Esophagus squamous epithelium (tissue), 5 donors: ENCODE measurements at places on chromosomes 7 and 10. TPM values are rescaled to one million over a fixed set of nuclear protein-coding genes. Genes with fewer than 3 reads are reported as not detected.

- no peaks in the 10 kb centered on the region for H3K27me3 ChIP-seq
- H3K4me1 ChIP-seq, result peaks cover 80% of the 10 kb centered on the region
- H3K4me3 ChIP-seq, result peak overlapping the region; percentile 53
- H3K27ac ChIP-seq, result peak overlapping the region; percentile 97
Observed at GRCh38 chr10:21514818-21515351, 10.6 kb downstream of the SKIDA1 start.

DNA sequence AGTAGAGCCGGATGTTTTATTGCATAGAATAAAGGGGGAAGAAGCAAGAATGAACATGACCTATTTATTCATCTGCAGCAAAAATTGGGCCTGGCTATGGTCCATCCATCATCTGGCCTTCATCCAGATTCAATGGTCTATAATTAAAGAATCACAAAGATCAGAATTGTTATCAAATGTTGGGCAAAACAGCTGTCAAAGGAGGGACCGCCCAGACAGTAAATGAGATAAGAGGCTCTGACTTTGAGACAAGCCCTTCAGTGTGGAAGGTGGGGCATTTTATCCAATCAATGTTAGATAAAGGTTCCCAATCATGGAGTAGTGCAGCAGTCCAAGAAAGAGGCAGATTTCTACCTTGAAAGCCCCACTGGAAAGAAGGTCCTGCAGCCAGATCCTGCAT lies 153.5 kb downstream of the PARD3 start:
- no peaks in the 10 kb centered on the region for H3K36me3 ChIP-seq
- no peak overlapping the region for H3K27ac ChIP-seq
- H3K27me3 ChIP-seq, result no peaks in the 10 kb centered on the region
- DNase-seq, result no peak
- H3K4me3 ChIP-seq, result no peak overlapping the region

- peaks cover 8% of the 10 kb centered on the region for H3K36me3 ChIP-seq
- H3K4me1 ChIP-seq, result peaks cover 11% of the 10 kb centered on the region
- no peak for DNase-seq
- no peaks in the 10 kb centered on the region for H3K27me3 ChIP-seq
Observed at GRCh38 chr10:99984211-99985034, 25.3 kb downstream of the DNMBP start.

- DNase-seq, result no peak
- no peaks in the 10 kb centered on the region for H3K4me1 ChIP-seq
- no peak overlapping the region for H3K4me3 ChIP-seq
- no peaks in the 10 kb centered on the region for H3K36me3 ChIP-seq
Observed at GRCh38 chr10:21100871-21101514, 203.9 kb upstream of the NEBL start.

- no peak overlapping the region for H3K4me3 ChIP-seq
- H3K36me3 ChIP-seq, result no peaks in the 10 kb centered on the region
- H3K27ac ChIP-seq, result no peak overlapping the region
- H3K27me3 ChIP-seq, result no peaks in the 10 kb centered on the region
Observed at GRCh38 chr10:22803261-22803885, 89.0 kb upstream of the PIP4K2A start.

GRCh38 chr10:24432478-24433416 lies 223.8 kb downstream of the KIAA1217 start:
- no peaks in the 10 kb centered on the region for H3K27me3 ChIP-seq
- H3K4me1 ChIP-seq, result no peaks in the 10 kb centered on the region
- no peak overlapping the region for H3K4me3 ChIP-seq
- no peak overlapping the region for H3K27ac ChIP-seq

- DNase-seq, result no peak
- H3K4me1 ChIP-seq, result no peaks in the 10 kb centered on the region
- H3K36me3 ChIP-seq, result no peaks in the 10 kb centered on the region
- no peaks in the 10 kb centered on the region for H3K27me3 ChIP-seq
- no peak overlapping the region for H3K27ac ChIP-seq
Observed at GRCh38 chr7:138720286-138720685, 19.1 kb upstream of the SVOPL start.

- no peak overlapping the region for H3K27ac ChIP-seq
- H3K4me3 ChIP-seq, result no peak overlapping the region
- H3K36me3 ChIP-seq, result no peaks in the 10 kb centered on the region
- DNase-seq, result no peak
Observed at GRCh38 chr10:1661416-1661815, 75.9 kb downstream of the ADARB2 start.

DNA sequence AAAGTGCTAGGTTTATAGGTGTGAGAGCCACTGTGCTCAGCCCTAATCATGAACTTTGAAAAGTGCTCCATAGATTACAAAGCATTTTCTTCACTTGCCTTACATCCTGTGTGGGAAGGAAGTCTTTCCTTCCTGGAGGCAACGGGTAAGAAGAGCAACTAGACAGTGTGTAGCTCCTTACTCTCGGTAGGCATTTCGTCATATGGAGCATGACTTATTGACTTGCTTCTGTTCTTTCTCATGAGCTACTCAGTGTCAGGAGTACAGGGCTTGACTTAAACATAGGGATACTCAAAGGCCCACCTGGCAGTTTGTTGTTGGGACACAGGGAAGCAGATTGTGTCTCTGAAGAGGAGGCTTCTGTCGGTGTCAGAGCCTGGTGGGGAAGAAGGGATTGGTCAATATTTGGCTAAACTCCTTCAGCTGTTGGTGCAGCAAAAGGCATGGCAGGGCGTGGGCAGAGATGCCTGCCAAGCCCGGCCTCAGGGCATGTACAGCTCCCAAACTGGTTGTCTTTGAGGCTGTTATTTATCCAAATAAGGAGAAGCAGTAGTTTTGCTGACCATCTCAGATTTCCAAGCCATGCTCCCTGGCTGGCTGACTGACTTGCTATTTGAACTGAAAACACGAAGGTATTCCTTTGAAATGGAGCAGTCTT lies 248.9 kb downstream of the KIAA1217 start:
- H3K36me3 ChIP-seq, result no peaks in the 10 kb centered on the region
- no peak overlapping the region for H3K4me3 ChIP-seq
- H3K27me3 ChIP-seq, result no peaks in the 10 kb centered on the region

DNA sequence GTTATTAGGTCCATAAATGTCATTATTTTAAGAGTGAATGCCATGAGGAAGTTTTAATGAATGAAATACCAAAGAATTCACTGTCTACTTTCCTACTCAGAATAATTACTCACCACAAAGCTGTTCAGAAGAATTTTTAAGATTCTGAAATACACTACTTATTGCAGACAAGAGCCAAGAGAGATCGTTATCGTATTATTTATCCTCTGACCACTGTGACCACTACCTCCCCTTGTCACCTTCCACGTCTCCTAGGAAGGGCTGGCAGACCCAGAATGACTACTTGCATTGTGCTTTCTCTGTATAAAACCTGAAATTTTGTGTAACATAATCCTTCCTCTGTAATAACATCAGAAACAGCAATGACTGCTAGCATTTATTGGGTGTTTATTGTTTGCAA lies 81.9 kb downstream of the ABCB5 start:
- no peak overlapping the region for H3K4me3 ChIP-seq
- no peaks in the 10 kb centered on the region for H3K4me1 ChIP-seq
- H3K36me3 ChIP-seq, result no peaks in the 10 kb centered on the region
- no peak overlapping the region for H3K27ac ChIP-seq
- no peaks in the 10 kb centered on the region for H3K27me3 ChIP-seq
- no peak for DNase-seq

GRCh38 chr7:7764520-7765396 lies 46.4 kb upstream of the RPA3 start:
- no peaks in the 10 kb centered on the region for H3K4me1 ChIP-seq
- no peak for DNase-seq
- H3K27me3 ChIP-seq, result no peaks in the 10 kb centered on the region
- H3K36me3 ChIP-seq, result no peaks in the 10 kb centered on the region

DNA sequence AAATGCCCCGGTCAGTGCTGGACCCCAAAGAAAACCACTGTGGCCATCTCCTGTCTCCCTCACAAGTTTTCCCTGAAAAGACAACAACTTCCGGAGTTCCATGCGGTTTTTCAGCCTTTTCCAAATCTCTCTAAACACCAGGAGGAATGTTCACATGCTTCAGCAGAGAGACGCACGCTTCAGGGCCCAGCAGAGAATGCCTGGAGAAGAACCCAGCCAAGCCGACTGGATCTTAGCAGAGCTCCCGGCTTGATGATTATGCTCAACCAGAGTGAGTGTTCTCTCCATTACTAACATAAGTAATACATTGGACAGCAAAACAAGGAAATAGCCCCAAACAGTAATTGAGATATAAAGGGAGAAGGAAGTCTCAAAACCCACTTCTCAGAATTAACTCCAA lies 17.9 kb downstream of the PRKCQ start:
- no peak overlapping the region for H3K27ac ChIP-seq
- H3K27me3 ChIP-seq, result no peaks in the 10 kb centered on the region
- H3K4me3 ChIP-seq, result no peak overlapping the region

- DNase-seq, result no peak
- H3K27ac ChIP-seq, result no peak overlapping the region
- H3K4me3 ChIP-seq, result no peak overlapping the region
- peaks cover 97% of the 10 kb centered on the region for H3K27me3 ChIP-seq
- peaks cover 13% of the 10 kb centered on the region for H3K4me1 ChIP-seq
Observed at GRCh38 chr7:155483245-155483644, 25.3 kb downstream of the EN2 start.

GRCh38 chr10:44161184-44161583 lies 223.7 kb downstream of the CXCL12 start:
- DNase-seq, result no peak
- no peak overlapping the region for H3K4me3 ChIP-seq
- H3K27ac ChIP-seq, result no peak overlapping the region
- H3K27me3 ChIP-seq, result no peaks in the 10 kb centered on the region
- no peaks in the 10 kb centered on the region for H3K4me1 ChIP-seq
- no peaks in the 10 kb centered on the region for H3K36me3 ChIP-seq

DNA sequence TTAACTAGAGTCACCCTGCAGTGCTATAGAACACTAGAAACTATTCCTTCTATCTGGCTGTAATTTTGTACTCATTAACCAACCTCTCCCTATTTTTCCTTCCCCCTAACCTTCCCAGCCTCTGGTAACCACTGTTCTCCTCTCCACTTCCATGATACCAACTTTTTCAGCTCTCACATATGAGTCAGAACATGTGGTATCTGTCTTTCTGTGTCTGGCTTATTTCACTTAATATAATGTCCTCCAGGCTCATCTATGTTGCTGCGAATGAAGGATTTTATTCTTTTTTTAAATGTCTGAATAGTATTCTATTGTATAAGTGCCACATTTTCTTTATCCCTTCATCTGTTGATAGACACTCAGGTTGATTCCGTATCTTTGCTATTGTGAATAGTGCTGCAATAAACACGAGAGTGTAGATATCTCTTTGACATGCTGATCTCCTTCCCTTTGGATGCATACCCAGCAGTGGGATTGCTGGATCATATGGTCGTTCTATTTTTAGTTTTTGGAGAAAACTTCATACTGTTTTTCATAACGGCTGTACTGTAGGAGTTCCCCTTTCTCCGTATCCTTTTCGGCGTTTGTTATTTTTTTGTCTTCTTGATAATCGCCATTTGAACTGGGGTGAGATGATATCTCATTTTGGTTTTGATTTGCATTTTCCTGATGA lies 101.4 kb downstream of the FAM107B start:
- H3K4me1 ChIP-seq, result no peaks in the 10 kb centered on the region
- no peak overlapping the region for H3K4me3 ChIP-seq
- H3K27ac ChIP-seq, result no peak overlapping the region
- H3K27me3 ChIP-seq, result no peaks in the 10 kb centered on the region

GRCh38 chr7:150402671-150403321 lies 23.7 kb downstream of the ZNF775 start:
- DNase-seq, result no peak
- no peak overlapping the region for H3K4me3 ChIP-seq
- H3K4me1 ChIP-seq, result peaks cover 24% of the 10 kb centered on the region
- peaks cover 16% of the 10 kb centered on the region for H3K36me3 ChIP-seq
- H3K27me3 ChIP-seq, result no peaks in the 10 kb centered on the region

GRCh38 chr7:3321206-3321605 lies 20.2 kb downstream of the SDK1 start:
- no peak for DNase-seq
- H3K36me3 ChIP-seq, result no peaks in the 10 kb centered on the region
- no peak overlapping the region for H3K27ac ChIP-seq
- no peak overlapping the region for H3K4me3 ChIP-seq

GRCh38 chr10:43262397-43262901 lies 4.4 kb downstream of the RASGEF1A start:
- peaks cover 13% of the 10 kb centered on the region for H3K4me1 ChIP-seq
- no peaks in the 10 kb centered on the region for H3K36me3 ChIP-seq
- no peak overlapping the region for H3K27ac ChIP-seq

- DNase-seq, result no peak
- H3K27me3 ChIP-seq, result peaks cover 10% of the 10 kb centered on the region
- no peak overlapping the region for H3K4me3 ChIP-seq
- no peaks in the 10 kb centered on the region for H3K36me3 ChIP-seq
- peaks cover 33% of the 10 kb centered on the region for H3K4me1 ChIP-seq
Observed at GRCh38 chr7:27157702-27158431, 1.4 kb upstream of the HOXA7 start.

GRCh38 chr10:128963211-128964099 lies 503.6 kb upstream of the MGMT start:
- DNase-seq, result no peak
- no peaks in the 10 kb centered on the region for H3K27me3 ChIP-seq

- H3K27ac ChIP-seq, result no peak overlapping the region
- H3K4me3 ChIP-seq, result no peak overlapping the region
- DNase-seq, result no peak
- no peaks in the 10 kb centered on the region for H3K4me1 ChIP-seq
- no peaks in the 10 kb centered on the region for H3K36me3 ChIP-seq
Observed at GRCh38 chr7:90655566-90655965, 59.4 kb downstream of the CDK14 start.

- H3K27ac ChIP-seq, result no peak overlapping the region
- no peaks in the 10 kb centered on the region for H3K4me1 ChIP-seq
- H3K4me3 ChIP-seq, result no peak overlapping the region
Observed at GRCh38 chr10:98255146-98255877, 12.7 kb downstream of the LOXL4 start.

- peaks cover 82% of the 10 kb centered on the region for H3K4me1 ChIP-seq
- H3K27me3 ChIP-seq, result no peaks in the 10 kb centered on the region
- H3K36me3 ChIP-seq, result no peaks in the 10 kb centered on the region
Observed at GRCh38 chr7:55044791-55045190, 26.0 kb downstream of the EGFR start.

- no peaks in the 10 kb centered on the region for H3K36me3 ChIP-seq
- peaks cover 40% of the 10 kb centered on the region for H3K4me1 ChIP-seq
- H3K4me3 ChIP-seq, result peak overlapping the region; percentile 59
- peak overlapping the region; percentile 3 for H3K27ac ChIP-seq
- no peaks in the 10 kb centered on the region for H3K27me3 ChIP-seq
- DNase-seq, result no peak
Observed at GRCh38 chr10:70673043-70673928, 980 bp downstream of the ADAMTS14 start.

GRCh38 chr7:139709485-139709884 lies 68.3 kb downstream of the HIPK2 start:
- H3K27me3 ChIP-seq, result no peaks in the 10 kb centered on the region
- peaks cover 5% of the 10 kb centered on the region for H3K36me3 ChIP-seq
- H3K27ac ChIP-seq, result no peak overlapping the region

Gene AGR3
- total RNA-seq, result not detected

Gene CHST15
- total RNA-seq, result 4.0 TPM

Gene COBL
- total RNA-seq, result 21.3 TPM

Gene IFIT1B
- not detected for total RNA-seq

Gene PDK4
- 129 TPM for total RNA-seq

Gene SCART1
- 0.34 TPM for total RNA-seq

Gene TDRD1
- not detected for total RNA-seq

Gene PTN
- total RNA-seq, result 95.9 TPM

Gene RNF133
- total RNA-seq, result not detected

Gene FAM237B
- not detected for total RNA-seq
